ENCODE measurements at places on chromosomes 1 and 21.

DNA sequence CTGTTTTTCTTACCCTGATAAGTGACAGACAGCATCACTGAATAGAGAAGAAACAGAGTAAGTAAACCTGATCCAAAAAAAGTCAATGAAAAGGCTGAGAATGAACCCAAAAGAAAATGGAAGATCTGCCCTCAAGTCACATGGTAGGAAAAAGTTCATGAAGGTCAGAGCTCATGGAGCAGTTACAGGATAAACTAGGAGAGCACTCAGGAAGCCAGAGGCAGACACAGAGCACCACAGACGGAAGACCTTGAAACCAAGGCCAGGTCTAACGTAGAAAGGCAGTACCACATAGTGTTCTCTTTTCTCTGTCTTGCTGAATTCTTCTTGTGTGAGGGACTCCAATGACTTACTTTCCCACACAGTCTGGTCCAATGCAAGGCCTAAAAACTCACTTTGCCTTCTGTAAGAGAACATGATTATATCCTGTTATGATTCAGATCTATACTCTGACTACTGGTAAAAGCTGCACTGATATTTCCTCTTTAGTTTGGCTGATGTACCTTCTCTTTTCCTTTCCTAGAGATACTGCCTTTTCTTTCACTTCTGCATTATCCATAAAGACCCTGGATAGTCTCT lies 40.8 kb downstream of the RTCA start:
- DNase-seq, result no peak

DNA sequence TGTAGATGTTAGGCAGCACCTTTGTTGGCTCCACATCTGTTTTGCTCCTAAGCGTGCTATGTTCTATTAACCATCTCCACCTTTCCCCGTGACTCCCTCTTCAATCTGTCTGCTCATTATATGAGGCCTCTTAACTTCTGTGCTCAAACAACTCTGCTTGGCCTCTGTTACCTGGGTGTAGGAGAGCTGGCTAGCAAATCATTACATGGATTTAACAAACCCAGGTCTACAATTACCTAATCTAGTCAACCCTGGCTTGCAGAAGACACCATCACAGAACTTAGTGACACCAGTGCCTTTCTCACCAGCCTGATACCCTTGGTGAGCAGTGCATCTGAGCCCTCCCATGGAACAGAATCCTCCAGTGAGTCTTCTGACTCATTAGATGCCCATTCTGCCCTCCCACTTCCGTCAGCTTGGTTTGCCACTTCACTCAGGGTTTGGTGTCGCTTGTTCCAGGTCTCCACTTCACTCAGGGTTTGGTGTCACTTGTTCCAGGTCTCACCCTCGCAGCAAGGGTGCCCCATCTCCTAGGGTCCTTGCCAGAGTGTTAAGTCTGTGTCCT lies 92.0 kb upstream of the KIF26B start:
- DNase-seq, result no peak

DNA sequence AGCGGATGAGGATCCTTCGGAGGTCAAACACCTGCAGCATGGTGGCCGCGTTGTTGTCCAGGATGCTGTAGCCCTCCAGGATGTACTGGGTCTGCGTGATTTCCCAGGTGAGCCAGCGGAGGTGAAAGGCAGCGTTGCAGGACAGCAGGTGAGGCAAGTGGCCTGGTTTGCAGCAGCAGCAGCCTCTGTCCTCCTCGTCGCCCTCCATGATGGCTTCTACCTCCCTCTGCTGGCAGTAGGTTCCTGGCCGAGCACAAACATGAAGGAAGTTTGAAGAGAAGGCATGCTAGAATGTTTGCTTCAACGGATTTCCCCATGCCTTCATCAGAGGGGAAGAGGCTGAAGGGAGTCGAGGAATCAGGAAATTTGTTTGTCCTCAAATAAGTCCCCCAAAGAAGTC lies 74.7 kb downstream of the NTPCR start:
- no peak for DNase-seq

- DNase-seq, result no peak
These were observed 148.7 kb downstream of the PGBD5 start for GRCh38 chr1:230277201-230278025.

GRCh38 chr1:226438007-226438406 lies 30.1 kb upstream of the PARP1 start:
- no peak for DNase-seq

- no peak for DNase-seq
These were observed 824.7 kb downstream of the USP25 start for GRCh38 chr21:16554503-16554902.

DNA sequence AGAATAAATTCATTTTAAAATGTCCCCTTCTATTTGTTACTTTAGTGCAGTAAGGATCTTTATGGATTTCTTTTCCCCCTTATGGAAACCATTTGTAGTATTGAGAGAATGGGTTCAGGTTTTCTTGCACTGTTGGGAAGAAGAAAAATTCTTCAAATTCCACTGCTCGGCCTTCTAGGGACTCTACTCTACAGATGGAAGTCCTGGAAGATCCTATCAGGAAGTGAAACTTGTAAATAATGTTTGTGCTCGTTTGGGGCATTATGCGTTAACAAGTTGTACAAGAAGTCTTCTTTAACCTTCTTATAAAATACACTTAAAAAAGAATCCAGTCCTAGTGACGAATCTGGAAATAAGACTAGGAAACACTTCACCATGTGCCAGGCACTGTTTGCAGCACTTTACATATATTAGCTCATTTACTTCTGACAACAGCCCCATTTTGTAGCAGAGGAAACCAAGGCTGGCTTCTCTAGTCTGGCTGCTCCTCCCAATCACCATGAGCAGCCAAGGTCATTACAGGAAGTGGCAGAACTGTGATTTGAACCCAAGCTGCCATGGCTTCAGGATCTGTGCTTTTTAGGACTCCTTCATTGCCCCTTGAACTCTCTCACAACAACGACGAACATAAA lies 11.8 kb downstream of the LRRC8D start:
- no peak for DNase-seq

- no peak for DNase-seq
These were observed 444.9 kb upstream of the PKN2 start for GRCh38 chr1:88239205-88239604.

- DNase-seq, result no peak
These were observed 37.3 kb upstream of the COL6A2 start for GRCh38 chr21:46060596-46061061.
